ENCODE measurements at places on chromosomes 1 and 21.

DNA sequence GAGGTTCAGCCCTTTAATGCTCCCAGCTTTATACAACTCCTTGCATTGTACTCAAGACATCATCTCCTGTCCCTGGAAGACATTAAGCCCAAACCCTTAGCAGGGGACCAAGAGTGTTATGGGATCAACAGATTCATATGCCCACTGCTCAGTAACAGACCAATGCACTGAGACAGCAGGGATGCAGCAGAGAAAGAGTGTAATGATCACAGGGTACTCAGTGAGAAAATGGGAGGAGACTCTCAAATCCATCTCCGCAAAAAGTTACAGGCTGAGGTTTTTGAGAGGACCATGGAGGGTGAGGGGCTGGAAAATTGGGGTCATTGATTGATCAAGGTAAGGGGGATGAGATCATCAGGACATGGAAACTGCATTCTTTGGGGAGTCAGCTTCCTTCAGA is 96.2 kb downstream of the MATN1 start:
- no peak for DNase-seq

GRCh38 chr1:43781574-43781973 is 74.2 kb downstream of the ST3GAL3 start:
- no peak for DNase-seq

DNA sequence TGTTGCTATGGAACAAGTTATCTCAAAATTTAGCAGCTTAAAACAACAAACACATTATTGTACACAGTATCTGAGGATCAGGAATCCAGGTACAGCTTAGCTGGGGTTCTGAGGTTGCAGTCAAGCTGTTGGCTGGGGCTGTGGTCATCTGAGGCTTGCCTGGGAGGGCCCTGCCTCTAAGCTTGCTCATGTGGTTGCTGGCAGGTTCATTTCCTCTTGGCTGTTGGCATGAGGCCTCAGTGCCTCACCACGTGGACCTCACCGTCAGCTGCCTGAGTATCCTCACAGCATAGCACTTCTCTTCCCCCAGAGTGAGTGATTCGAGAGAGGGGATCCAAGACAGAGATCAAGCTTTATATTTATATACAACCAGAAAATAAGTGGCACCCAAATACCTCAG is 18.6 kb downstream of the NTPCR start:
- DNase-seq = no peak

GRCh38 chr1:165355977-165356811 is at the start of gene LMX1A:
LMX1A (minus strand) TSS chr1:165356715; CDS start chr1:165355559, 1,156 bp downstream.
- DNase-seq = no peak

DNA sequence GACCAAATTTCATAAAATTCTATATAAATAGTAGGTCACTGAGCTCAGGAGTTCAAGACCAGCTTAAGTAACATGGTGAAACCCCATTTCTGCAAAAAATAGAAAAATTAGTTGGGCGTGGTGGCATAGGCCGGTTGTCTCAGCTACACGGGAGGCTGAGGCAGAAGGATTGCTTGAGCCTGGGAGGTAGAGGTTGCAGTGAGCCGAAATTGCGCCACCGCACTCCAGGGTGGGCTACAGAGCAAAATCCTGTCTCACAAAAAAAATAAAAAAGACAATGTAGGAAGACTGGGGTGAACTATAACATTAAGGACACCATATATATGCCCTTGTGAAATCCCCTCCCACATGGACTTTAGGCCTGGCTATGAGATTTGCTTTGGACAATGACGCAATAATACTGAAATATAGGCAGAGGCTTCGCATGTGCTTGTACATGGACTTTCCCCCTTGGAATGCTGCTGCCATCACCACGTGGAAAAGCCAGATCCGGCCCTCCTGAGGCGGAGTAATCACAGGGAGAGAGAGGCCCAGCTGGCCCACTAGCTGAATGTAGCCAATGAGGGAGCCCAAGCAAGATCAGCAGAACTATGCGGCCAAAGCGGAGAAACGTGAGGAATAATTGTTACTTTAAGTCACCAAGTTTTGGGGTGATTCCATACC is 13.1 kb upstream of the USP1 start:
- no peak for DNase-seq

DNA sequence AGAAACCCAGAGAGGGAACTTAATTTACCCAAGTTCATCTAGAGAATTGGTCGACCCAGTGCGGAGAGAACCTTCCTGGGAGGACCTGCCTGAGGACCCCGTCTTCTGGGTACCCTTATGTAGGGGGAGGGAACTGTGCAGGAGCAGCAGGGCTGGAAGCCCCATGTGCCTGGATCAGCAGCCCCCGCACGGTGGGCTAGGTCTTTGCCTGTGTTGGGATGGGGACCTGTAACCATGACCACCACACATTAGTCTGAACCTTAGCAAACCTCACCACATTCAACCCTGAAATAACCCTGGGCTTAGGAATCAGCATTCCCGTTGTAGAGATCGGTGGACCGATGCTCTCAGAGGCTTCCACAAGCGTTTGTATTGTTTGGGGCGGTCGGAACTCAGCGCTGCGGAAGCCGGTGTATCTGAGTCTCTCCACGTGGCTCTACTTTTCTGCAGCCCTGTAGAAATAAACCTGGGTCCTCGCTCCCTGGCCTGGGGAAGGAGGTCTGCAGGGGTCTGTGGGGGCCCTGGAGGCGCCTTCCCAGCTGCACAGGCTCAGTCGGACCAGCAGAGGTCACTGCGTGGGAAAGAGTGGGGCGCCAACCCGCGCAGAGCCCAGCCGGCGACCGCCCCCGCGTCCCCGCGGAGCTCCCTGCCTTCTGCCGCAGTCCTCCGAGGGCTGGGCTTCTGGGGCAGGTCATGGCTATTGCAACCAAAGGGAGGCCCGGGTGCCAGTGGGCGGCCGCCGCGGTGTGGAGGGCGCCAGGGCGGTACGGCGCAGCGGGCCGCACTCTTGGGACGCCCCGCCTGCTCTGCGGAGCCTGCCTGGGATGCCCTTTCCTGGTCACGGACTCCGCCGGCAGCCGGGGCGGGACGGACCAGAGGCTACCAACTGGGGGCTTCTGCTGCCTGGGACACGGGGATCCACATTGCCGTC is 36.2 kb upstream of the KCNA10 start:
- peak; percentile 81 for DNase-seq

GRCh38 chr1:54158071-54158470 is 5.3 kb upstream of the CDCP2 start:
- no peak for DNase-seq

DNA sequence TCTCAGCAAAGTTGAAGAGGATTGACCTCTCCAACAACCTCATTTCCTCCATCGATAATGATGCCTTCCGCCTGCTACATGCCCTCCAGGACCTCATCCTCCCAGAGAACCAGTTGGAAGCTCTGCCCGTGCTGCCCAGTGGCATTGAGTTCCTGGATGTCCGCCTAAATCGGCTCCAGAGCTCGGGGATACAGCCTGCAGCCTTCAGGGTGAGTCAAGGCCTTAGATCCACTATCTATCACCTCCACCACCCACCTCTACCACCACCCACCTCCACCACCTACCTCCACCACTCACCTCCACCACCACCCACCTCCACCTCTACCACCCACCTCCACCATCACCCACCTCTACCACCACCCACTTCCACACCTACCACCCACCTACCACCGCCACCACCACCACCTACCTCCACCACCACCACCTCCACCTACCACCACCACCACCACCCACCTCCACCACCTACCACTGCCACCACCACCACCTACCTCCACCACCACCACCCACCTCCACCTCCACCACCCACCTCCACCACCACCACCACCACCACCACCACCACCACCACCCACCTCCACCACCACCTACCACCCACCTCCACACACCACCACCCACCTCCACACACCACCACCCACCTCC is 5.8 kb downstream of the OPTC start:
- no peak for DNase-seq

Measured in nucleus accumbens (tissue), 56 donors.